ENCODE measurements at places on chromosomes 7 and 10.

- DNase-seq = peak; percentile 80
These were observed 875 bp upstream of the DDIT4 start for GRCh38 chr10:72272689-72273409.

DNA sequence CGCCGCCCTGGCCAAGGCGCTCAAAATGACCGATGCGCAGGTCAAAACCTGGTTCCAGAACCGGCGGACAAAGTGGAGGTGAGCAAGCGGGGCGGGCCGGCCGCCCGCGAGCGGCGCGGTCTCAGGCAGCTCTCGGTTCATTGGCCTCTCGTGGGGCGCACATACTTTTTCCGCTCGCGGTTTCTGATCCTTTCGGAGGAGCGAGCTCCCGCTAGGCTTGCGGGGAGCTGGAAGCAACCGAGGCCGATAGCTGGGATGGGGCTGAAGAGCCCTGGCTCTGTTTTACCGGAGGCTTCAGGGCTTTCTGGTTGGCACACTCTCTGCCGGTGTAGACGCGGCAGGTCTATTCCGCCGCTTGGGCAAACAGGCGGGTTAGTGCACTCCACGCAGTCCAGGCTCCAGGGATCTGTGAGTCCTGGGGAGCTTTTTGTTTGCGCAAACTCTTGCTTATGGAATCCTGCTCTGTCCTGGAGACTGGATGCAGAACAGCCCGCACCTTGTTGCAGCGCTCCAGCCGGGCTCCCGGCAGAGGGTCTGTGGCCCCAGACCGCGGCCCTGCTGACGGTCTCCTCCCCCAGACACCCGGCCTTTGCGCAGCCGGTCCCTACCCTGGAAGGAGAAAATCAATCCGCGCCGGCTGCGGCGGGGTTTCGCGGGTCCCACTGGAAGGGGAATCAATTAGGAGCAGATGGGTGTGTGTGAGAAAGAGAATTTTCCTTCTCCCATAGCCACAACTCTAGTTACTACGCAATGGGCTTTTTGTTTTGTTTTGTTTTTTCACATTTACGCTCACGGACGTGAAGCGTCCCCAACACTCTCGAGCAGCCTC, 3.4 kb downstream of the TLX1 start:
- DNase-seq = no peak

- DNase-seq = no peak
These were observed 101.8 kb upstream of the FZD1 start for GRCh38 chr7:91162436-91162835.

GRCh38 chr7:114086914-114087652, 168.3 kb upstream of the PPP1R3A start:
- no peak for DNase-seq

GRCh38 chr7:32255036-32255435, 184.8 kb upstream of the PDE1C start:
- no peak for DNase-seq

DNA sequence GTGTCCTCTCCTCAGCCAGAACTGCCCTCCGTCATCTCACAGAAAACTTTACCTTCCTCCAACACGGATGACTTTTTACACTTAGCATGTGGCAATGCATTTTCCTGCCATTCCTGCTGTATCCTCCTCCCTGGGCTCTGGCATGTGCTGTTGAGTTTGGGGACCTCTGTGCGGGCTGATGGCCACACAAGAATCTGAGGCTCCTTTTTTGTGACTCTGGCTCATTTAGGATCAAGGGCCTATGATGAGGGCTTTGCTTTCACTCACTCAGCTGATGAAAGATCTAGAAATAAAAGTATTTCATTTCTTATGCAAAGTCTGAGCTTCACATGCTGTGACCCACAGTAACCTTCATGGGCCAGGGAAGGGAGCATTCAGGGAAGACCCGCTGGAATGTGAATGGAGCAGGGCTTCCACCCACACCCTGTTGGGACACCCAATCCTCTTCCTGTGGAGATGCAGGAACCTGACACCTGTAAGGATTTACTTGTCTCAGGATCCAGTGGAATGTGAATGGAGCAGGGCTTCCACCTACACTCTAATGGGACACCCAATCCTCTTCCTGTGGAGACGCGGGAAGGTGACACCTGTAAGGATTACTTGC, 500.3 kb upstream of the MKI67 start:
- no peak for DNase-seq

- no peak for DNase-seq
These were observed 213.6 kb upstream of the FZD1 start for GRCh38 chr7:91050677-91051076.

DNA sequence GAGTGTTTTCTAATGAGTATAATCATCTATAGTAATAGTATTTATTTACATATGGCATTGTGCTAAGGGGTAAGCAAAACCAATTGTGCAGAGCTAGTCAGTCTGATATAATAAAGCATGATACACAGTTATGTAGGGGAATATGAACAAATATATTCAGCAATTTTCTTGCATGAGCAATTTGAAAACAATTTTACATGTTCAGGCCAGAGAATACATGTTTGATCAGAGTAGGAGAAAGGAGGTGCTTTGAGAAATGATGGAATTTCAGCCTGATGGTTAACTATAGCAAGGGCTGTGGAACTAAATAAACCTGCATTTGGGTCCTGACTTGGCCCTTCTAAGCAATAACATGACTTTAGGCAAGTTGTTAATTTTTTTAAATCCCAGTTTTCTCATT, 214.5 kb downstream of the TWIST1 start:
- no peak for DNase-seq

DNA sequence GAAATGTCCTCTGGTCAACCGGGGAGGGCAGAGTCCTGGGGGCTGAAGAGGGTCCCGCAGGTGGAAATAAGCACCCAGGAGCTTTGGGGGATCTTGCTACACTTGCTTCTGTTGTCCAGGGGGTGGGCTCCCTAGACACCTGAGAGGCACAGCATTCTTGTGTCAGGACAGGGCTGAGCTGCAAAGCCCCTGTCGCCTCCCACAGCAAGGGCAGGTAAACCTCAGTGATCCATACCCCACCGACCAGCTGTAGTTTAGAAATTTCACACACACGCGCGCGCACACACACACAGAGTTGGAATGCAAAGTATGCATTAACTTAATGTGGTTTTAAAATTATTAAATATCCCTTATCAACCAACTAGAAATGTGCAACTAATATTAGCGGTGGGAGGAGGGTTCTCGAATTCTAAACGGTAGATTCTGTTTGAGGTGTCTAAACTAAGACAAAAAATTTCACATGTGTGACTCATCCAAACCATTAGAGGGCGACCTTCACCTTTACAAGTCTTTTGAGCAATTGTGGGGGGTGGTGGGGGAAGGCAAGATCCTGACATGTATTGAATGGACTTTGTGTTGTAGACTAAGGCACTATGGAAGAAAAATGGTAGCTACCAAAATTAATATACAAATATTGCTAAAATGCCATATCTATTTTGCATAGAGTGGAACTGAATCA, 34.3 kb upstream of the PTF1A start:
- peak; percentile 33 for DNase-seq

DNA sequence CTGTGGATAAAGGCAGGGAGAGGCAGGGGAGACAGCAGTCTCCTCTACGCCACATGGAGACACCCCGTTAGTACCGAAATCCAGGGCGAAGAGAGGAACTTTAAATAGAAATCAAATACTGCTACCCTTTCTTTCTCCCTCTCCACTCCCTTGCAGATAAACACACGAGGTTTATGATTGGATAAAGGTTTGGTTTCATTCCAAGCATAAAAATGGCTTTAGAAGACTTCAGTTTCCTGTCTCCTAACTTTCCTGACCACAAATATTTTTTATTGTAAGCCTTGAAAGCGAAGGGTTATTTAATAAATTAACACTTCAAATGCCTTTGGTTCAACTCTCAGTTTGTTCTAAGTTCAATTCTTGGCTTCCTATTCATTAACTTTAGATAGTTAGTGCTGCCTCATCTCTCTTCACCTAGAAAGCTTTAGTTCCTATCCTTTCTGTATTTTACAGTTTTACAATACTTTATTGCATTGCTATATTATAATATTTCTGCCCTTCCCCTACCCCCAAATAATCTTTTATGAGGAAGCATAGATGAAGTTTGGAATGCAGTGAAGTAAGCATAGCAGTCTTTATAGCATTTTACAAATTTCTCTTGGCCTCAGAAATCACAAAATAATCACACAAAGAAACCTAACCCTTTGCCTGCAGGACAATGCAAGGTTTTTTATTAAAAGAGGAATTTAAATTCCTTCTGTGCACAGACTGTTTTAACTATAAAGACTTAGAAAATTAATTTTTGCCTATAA, 31.5 kb upstream of the ARID5B start:
- DNase-seq = peak; percentile 33

DNA sequence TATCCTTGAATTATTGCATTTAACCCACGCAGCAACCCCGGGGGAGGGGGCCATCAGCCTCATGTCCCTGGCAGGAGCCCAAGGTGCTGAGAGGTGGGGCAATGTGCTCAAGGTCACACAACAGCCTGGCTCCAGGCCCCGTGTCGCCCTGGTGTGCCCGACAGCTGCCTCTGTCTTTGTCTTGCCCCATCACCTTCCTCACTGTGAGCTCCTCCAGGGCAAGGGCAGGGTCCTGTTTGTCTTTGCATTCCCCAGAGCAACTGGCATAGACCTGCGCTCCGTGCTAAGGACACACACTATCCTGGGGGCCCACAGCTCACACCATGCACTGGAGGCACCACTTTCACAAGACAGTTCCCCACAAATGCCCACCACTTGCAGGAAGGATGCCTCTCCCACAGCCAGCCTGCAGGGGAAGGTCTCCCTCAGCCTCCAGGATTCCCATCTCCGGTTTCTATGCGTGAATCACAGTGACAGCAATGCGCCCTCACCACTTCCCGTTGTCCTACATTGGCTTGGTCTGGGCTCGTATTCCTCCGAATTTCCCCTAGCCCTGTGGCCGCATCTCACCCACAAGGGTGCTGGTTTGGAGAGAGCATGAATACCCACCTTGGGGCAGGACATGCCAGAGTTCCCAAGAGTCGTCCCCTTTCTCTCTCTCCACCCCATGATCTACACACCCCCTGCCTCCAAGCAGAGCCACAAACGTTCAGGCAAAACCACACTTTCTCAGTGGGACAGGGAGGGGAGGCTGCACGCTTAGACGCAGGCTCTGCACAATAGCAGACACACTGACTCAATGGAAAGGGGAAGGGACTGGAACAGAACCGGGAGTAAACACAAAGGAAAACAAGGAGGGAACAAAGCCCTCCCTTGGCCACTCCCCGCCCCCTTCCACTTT, 10.3 kb downstream of the ITPRIP start:
- DNase-seq = peak; percentile 74

DNA sequence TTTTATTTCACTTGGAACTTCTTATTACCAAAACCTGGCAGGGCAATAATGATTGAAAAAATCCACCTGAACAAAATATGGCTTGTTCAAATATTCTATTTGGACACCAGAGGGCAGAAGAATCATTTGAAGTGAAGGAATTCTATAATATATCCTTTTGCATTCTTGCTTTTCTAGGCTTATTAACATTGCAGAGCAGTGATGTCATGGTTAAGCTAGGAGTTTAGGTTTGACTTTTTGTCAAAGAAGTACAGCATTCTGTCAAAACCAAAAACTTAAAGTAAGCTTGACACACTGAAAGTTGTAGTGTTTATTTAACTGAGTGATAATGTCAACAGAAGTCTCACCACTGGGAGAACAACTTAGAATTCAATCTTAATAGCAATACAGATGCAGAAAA, 156.0 kb downstream of the SEMA3D start:
- peak; percentile 17 for DNase-seq

DNA sequence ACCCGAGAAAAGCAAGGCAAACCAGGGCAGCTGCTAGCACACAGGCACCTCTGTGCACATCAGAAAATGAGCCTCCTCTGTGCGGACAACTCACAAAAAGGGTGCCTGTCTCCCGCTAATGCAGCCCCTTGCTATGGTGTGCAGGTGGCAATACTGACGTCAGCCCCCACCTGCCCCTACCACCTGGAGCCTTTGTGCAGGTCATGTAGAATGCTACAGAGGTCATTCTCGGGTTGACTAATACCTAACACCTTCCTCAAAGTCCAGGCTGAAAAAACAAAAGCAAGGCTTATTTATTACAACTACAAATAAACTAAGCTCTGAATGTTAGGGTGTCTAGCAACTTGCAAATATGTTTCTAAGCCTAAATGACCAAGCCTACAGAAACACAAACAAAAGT, 13.9 kb downstream of the PIP4K2A start:
- no peak for DNase-seq

- DNase-seq = peak; percentile 74
These were observed 166.8 kb upstream of the ASAH2 start for GRCh38 chr10:50417886-50418830.

- DNase-seq = no peak
These were observed 105.7 kb downstream of the ATE1 start for GRCh38 chr10:121822180-121822579.

- no peak for DNase-seq
These were observed 48.1 kb downstream of the WIPF3 start for GRCh38 chr7:29854257-29854938.

DNA sequence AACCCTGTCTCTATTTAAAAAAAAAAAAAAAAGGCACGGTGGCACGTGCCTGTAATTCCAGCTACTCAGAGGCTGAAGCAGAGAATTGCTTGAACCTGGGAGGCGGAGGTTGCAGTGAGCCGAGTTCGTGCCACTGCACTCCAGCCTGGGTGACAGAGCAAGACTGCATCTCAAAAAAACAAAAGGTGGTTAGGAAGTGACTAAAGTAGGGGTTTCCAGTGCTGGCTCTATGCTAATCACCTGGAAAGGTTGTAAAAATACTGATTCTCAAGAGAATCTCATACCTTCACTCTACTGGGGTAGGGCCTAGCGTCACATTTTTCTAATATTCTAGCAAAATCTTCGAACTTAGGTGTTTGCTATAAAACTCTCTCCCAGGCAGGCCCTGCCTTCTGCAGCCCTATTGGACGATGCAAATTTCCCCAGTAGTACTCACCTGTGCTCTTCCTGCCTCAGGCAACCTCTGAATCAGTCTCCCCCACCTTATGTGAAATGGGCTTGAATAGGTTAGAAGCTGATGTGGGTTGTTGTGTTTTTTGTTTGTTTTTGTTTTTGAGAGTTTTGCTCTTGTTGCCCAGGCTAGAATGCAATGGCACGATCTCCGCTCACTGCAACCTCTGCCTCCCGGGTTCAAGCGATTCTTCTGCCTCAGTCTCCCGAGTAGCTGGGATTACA, 3.5 kb downstream of the ZP3 start:
- no peak for DNase-seq

- no peak for DNase-seq
These were observed 133.1 kb downstream of the RAPGEF5 start for GRCh38 chr7:22223807-22224206.

- DNase-seq = no peak
These were observed 6.3 kb downstream of the NAT16 start for GRCh38 chr7:101173752-101174244.

DNA sequence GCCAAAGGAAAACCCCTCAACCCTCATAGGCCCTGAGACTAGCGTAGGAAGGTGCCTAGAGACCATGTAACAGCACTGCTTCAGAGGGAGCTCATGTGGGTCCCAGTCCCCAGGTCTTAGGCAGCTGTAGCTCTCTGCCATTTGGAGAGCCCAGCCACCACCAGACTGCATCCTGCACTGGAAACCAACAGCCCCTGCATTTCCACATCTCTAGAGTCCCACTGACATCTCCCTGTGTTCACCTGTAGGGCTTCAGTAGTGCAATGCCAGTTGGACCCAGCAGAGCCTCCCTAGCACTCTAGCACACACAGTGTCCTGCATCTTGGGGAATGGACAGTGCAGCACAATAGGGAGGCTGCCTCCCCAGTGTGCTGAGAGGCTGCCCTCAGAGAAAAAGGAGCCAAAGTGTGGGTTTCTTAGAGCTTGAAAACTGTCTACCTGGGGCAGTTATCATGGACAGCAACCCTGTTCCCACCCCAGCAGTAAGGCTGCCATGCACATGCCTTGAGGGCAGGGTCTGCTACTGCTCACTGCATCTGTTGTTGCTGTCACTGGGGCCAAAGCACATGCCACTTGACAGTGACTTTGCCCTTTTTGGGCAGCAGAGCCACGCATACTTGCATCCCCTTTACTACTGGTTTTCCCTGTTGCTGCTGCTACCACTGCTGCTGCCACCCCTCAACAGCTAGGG, 46.7 kb upstream of the ANTXRL start:
- no peak for DNase-seq

Measured in HTR-8/SVneo (cell line).